MG63 (cell line): ENCODE measurements at places on chromosomes 7 and 10. TPM values are rescaled to one million over a fixed set of nuclear protein-coding genes. Genes with fewer than 3 reads are reported as not detected.

DNA sequence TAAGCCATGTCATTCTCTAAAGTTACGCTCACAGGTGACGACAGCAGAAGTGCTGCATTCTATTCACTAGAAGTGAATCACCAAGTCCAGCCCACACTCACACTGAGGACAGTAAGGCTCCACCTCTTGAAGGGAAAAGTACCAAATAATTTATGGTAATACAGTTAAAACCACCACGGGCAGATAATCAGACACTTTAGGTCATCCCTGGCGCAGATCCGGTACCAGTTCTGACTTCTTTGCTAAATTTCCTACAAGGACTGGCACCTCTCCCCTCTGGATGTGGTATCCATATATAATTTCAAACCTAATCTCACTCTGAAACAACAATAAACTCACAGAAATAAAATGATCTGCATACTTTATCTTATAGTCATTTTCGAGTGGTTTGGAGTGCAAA, 954.7 kb upstream of the GHITM start:
- DNase-seq = peak; percentile 61

- no peak for DNase-seq
These were observed 1167.7 kb downstream of the XPNPEP1 start for GRCh38 chr10:108755646-108756045.

GRCh38 chr10:126569513-126570244, 100.8 kb downstream of the C10orf90 start:
- DNase-seq = no peak

GRCh38 chr10:98259606-98260315, 8.2 kb downstream of the LOXL4 start:
- DNase-seq = no peak

GRCh38 chr7:88395715-88396114, 89.0 kb upstream of the STEAP4 start:
- DNase-seq = no peak

DNA sequence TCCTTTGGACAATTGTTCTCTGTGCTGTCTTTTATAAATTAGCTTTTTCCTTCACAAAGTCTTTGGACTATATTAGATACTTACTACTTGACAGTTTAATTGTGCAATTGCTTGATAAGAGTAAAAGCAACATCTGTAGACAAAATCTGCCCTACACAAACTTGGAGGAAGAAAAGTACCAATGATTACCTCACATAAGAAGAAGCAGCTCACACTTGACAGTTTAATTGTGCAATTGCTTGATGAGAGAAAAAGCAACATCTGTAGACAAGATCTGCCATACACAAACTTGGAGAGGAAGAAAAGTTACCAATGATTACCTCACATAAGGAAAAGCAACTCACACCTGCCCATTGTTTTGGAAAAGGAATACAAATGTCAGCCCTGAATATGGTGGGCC, 17.1 kb upstream of the SCIN start:
- no peak for DNase-seq

- peak; percentile 77 for DNase-seq
These were observed 36.4 kb downstream of the GDI2 start for GRCh38 chr10:5776881-5777197.

DNA sequence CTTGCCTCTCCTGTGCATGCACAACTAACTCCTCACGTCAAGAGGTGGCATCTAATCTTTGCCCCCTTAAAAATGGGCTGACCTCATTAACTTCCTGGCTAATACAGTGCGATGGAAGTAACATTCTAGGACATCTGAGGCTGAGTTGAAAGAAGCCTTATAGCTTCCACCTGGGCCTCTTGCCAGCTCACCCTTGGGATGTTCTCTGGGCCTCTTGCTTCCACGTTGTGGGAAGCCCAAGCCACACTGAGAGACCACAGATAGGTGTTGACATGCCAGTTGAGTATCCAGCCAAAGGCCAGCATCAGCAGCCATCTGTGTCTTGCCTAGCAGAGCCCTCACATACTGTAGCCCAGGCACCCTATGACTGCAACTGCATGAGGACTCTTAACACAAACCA, 60.8 kb upstream of the GDF10 start:
- DNase-seq = no peak

DNA sequence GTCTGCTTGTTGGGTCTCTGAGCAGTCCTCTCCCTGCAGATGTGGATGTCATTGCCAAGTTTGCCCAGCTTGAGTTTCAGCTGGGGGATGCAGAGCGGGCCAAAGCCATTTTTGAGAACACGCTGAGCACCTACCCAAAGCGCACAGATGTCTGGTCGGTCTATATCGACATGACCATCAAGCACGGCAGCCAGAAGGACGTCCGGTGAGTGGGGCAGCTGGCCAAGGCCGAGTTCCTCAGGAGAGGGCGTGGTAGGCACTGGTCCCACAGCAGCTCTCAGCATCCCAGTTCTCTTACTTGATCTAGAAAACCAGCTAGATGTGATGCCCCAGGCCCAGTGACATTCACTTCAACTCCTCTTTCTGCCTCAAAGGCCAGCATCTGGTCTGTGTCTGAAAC, 7.7 kb downstream of the CALHM2 start:
- no peak for DNase-seq

The THSD7A gene
- not detected in 2 replicates for total RNA-seq

The C1QL3 gene
- not detected in 2 replicates for total RNA-seq

- DNase-seq = no peak
These were observed 33.7 kb upstream of the PLXNA4 start for GRCh38 chr7:132609906-132610520.

DNA sequence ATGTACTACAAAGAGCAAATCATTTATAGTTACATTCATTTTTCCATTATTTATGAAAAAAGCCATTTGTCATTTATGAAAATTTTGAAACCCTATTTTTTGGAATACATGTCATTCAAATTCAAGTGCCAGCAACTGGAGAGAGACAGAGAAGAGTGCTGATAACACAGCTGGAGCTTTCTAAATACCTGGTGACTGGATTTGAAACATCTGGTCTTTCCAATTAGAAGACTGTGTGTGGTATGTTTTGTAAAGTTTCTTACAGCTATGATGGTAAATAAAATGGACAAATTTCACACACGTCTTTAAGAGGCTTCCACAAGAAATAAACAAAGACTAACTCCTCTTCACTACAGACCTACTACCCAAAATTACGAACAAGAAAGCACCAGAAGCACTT, 56.8 kb downstream of the CHCHD3 start:
- DNase-seq = no peak

DNA sequence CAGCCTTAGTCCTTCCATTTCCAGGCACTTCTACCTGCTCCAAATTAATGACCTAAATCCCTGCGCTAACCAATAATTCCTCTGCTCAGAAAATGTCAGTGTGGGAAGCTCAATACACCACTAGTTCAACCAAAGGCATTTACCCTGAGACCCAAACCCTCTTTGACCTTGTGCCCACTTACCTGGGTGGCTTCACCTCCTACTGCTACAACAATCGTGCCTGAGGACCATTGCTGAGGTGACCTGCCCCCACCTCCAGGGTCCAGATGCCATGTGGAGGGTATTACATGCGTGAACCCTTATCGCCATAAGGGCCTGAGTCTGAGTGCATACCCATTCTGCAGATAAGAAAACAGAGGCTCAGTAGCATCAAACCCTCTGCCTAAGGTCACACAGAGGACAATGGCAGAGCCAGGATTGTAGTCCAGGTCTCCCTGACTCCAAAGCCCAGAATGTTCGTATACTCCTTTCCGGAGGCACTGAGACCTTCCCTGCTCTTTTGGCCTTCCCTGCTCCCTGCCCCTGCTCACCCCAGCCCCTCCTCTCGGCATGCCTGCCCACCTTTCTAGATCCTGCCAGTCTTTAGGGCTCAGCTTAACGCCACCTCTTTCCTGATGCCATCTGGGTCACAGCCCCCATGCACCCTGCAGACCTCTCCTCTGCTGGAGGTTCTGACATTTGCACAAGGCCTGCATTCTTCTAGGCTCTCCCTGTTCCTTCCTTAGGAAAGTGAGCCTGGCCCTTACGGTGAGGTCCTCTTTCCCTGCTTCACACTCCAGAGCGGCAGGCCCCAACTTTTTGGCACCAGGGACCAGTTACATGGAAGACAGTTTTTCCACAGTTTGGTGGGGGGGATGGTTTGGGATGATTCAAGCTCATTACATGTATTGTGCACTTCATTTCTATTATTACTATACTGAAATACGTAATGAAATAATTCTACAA, 94.9 kb downstream of the CHST15 start:
- DNase-seq = no peak

DNA sequence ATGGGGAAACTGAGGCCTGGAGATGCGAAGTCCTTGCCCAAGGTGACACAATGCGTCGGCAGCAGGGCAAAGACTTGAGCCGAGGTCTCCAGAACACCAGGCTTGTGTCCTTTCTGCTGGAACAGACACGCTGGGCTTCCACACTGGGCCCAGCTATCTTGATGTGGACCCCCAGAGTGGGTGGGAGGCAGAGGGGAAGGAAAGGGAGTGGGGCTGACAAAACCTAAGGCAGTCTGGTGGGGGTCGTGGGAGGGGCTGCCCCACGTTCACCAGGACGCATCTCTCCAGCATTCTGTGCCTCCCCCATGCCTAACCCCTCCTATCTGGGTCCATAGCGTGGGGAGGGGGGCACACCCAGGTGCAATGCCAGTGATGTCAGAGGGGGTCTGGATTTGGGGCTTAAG, 38.1 kb downstream of the PPIF start:
- no peak for DNase-seq

- no peak for DNase-seq
These were observed 56.6 kb downstream of the GSDME start for GRCh38 chr7:24700521-24701260.

The CDHR1 gene
- not detected in 2 replicates for total RNA-seq

The HMX3 gene
- 5.0 and 8.6 TPM in 2 replicates for total RNA-seq

The LBX1 gene
- total RNA-seq = 2.0 and 3.0 TPM in 2 replicates

The SUN3 gene
- not detected in 2 replicates for total RNA-seq

The CELF2 gene
- total RNA-seq = 1.5 and 9.7 TPM in 2 replicates

DNA sequence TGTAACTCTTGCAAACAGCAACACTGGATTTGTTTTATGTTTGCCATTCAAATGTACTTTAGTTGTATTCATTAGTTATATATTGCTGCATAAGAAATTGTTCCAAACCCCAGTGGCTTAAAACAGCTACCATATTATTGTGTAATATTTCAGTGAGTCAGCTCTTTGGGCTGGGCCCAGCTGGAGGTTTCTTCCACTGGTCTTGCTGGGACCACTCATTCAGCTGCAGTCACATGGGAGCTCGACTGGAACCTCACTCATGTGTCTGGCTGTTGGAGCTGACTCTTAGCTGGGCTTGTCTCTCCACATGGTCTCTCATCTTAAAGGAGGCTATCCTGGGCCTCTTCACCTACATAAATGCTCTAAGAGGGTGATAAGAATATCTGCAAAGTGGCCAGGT, 23.2 kb upstream of the PIP4K2A start:
- DNase-seq = peak; percentile 66

The TRIM50 gene
- total RNA-seq = not detected in 2 replicates

GRCh38 chr10:76882245-76882644, 755.4 kb downstream of the KCNMA1 start:
- no peak for DNase-seq

DNA sequence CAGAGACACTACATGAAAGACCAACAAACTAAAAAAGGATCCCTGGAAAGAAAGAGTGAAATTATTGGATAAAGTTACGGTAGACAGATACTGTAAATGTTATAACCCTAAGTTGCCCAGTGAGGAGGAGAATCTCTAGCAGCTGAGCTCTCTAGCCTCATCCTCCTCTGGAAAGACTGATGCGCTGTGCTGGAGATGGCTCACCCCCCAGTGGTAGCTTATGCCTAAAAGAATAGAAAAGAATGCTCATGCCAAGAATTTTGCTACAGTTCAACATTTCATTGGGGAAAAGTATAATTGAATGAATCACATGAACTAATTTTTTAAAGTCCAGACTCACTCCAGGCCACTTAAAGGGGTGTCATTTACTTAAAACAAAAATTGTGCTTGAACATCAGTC, 50.8 kb upstream of the RNF32 start:
- no peak for DNase-seq

DNA sequence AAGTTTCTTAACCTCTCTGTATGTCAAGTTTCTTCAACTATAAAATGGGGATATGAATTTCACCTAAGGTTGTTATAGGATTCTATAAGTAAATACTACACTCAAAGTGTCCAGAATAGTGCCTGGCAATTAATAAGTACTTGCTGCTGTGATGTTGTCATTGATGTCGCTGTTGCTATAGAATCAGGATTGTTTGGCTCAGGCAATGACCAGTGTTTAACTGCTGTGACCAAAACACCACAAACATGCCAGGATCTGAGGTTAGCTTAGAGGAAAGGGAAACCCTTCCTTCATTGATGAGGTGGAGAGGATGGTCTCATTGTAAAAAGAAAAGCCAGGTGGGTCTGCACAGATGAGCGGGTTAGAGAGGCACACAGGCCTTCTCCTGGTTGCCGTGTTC, 223.1 kb upstream of the INHBA start:
- DNase-seq = no peak

The TAS2R5 gene
- not detected in 2 replicates for total RNA-seq

GRCh38 chr10:86023336-86023735, 343.3 kb downstream of the GRID1 start:
- DNase-seq = no peak

GRCh38 chr7:136884492-136884891, 16.0 kb downstream of the CHRM2 start:
- DNase-seq = no peak

DNA sequence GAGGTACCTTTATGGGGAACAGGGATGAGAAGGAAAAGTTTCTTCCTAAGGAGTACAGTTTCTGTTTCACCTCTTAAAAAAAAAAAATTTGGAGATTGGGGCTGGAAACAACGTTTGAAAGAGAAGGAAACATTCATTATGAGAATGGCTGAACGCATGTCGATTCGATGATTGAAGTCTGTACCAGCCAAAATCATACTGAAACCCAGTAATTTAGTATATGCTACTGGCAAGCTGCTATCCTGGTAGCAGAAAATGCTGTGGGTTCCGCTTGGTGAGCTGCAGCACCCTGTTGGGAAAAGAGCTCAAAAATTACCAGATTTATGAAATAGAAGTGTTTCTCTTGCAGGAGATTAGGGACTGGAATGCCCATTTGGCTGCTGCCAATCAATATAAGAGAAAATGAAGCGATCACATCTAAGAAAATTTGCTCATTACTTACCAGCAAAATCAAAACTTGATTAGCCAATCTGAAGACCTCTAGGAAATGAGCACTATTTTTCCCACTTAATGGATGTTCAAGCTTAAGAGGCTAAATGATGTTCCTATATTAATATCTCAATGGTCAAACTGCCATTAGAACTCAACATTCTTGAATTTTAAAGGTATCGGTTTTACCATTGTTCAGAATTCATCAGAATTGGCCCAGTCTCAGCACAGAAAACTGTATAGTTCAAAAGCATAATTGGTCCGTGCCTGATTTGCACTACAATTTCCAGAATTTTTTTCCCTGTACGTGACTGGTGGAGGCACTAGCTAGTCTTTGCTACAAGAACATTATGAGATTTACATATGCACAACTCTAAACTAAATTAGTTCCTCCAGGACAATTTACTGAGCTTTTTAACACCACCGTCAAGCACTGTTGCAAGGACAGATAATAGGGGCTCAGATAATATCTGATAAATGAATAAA, 1.2 kb upstream of the ITGB1 start:
- no peak for DNase-seq

GRCh38 chr10:94902570-94902969, 35.9 kb upstream of the CYP2C9 start:
- DNase-seq = no peak

The ZNF716 gene
- total RNA-seq = not detected in 2 replicates

The NKX1-2 gene
- total RNA-seq = 0.36 TPM in 1 of 2 replicates, not detected in the other
